ENCODE measurements at places on chromosomes 12 and 14. TPM values are rescaled to one million over a fixed set of nuclear protein-coding genes. Genes with fewer than 3 reads are reported as not detected.

RNASE7 gene
- not detected for total RNA-seq

SERPINA9 gene
- total RNA-seq: not detected

DNA sequence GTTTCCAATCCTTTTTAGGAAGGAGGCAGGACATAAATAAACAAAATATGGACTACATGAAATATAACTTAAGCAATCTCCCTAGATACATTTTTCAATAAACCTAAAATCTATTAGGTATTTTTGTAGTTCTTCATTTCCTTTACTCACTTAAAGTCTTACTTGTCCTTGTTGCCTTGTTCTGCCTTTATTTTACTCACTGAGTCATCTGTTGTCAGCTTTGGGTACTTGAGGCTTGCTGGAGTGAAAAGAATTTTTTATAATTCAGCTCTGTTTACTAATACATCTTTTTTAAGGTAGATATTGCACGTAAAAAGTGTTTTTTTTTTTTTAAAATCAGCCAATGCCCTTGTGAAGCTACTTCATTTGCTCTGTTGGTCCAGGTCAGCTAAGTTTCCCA, 216.2 kb downstream of the PELI2 start:
- H3K27ac ChIP-seq: no peak overlapping the region
- H3K27me3 ChIP-seq: no peaks in the 10 kb centered on the region
- DNase-seq: no peak
- H3K4me1 ChIP-seq: no peaks in the 10 kb centered on the region
- H3K4me3 ChIP-seq: no peak overlapping the region

SLC25A47 gene
- total RNA-seq: not detected

MSRB3 gene
- not detected for total RNA-seq
